ENCODE measurements at places on chromosomes 13 and 19.
A peak's percentile ranks its signal among the peaks of the same experiment; 100 is the strongest.

DNA sequence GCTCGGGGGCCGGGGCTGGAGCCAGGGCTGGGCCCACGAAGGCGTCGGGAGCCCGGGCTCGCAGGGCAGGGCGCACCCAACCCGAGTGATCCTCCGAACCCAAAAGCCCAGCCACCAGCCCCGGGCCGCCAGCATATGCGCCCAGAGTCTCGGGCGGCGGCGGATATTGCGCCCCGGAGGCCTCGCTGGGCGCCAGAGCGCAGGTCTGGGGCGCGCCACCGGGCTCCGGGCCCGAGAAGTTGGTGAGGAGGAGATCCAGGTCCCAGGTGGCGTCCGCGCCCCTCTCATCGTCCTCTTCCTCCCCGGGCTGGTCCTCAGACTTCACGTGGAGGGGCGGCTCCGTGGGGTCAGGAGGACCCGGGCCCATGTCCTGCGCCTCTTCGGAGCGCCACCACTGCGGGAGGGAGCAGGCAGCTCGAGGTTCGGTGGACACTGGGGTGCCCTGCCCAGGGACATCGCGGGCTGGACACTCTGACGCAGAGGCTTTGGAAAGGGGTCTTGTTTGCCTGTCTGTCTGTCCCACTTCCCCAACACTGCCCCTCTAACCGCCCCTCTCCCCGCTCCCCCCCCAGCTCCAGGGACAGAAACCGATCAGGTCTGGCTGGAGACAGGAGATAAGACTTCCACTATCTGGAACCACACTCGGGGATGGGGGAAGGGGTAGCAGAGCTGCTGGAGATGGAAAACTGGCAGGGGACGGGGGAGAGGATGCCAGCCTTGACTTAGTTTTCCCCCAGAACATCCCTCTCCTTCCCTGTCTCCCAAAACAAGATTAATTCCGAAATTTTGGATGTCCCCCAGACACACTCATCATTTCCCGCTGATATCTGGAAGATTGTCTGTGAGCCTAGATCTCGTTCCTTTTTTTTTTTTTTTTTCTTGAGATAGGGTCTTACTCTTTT is 1.0 kb downstream of the KLF1 start:
- no peak for DNase-seq

DNA sequence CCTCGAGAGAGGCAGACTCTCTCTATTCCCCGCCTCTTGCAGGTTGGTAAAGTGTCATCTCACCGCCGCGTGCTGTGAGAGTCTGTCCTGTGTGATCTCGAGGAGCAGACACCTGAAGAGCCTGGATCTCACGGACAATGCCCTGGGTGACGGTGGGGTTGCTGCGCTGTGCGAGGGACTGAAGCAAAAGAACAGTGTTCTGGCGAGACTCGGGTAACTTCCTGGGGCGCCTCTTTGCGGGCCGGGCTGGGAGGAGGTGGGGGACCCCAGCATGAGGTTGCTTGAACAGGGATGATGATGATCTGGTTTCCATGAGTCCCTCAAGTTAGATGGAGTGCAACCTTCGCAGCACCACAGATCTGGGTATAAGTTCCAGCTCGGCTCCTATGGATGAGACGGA is 67.0 kb downstream of the NLRP5 start:
- no peak for DNase-seq

DNA sequence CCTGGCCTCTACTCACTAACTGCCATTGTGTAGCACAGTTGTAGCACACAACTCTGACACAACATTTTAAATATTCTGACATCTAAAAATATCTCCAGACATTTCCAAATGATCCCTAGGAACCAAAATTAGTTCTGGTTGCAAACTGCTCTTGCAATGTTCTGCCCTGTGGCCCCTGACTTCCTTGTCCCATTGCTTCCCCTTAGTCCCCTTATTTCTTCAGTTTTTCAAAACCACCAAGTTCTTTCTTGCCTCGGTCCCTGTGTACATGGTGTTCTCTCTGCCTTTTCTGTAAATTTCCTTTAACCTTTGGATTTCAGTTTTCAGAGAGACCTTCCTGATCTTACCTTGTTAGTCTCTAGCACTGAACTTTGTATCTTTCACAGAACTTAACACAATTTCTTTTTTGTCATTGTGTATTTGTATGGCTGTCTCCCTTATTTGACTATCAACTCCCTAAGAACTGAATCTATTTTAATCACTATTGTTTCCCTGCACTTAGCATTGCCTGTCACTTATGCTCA is 87.6 kb upstream of the MLNR start:
- DNase-seq: no peak

GRCh38 chr13:18714889-18715288 is 466.7 kb downstream of the TUBA3C start:
- DNase-seq: no peak

GRCh38 chr13:24153347-24153746 is 7.2 kb upstream of the SPATA13 start:
- no peak for DNase-seq

GRCh38 chr19:10353793-10354391 is 14.5 kb upstream of the ICAM3 start:
- no peak for DNase-seq

DNA sequence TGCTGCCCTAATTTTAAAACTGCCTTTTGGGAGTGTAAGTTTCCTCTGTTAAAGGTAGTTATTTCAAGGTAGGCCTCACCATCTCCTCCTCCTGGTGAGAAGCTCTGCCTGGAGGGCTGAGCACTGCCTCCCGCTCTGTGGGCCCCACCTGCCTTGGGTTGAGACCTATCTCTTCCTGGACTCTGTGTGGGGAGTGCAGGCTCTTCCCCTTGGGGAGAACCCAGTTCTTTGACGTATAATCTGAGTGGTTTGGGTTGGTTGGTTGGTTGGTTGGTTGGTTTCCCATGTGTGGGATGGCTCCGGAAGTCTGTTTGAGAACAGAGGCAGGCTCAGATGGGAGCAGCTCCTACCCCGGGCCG is 39.1 kb downstream of the ACTN4 start:
- DNase-seq: no peak

DNA sequence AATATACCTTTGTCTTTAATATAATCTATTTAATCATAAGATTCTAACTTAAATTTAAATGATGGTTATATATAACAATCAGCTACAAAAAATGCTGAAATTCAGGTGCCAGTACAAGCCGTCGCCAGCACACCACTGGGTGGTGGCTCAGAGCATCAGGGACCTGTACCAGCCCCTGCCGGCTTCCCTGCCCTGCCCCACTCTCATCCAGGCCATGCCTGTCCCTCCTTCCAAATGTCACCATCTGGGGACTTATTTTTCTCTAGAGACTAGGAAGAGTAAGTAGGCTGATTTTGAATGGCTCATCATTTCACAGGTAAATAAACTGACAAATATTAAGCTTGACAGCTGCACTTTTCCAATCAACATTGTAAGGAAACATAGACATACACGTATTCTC is 1.6 kb downstream of the METTL21C start:
- DNase-seq: no peak

DNA sequence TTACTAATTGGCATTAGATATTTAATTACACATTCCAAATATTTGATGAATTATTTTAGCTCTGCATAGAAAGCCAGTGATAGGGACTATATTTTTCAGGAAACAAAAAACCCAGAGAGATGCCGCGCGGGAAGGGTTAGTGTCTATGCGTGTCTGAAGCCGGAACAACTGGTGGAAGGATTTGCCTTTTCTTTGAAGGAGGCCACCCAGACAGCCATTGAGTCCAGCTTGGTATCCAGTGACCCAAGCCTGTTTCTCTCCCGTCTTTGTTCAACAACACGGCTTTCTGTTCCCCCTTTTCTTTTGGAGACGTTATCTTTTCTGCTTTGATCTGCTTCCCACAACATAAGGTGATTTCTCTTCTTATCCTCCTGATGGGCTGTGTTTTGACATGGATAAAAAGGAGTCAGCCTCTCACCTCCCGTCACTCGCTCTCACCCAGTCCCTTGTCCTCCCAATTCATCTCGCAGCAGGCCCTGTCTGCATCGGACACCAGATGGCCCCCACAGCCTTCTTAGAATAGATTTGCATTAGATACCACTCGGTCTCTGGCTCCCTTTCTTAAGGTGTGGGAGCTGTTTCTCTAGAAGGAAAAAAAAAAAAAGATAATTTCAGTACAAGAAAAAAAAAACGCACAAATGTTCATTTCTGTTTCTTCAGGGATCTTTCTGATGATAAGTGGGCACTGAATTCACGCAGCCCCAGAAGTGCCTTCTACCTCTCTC is 361.8 kb downstream of the ZNF536 start:
- DNase-seq: no peak

GRCh38 chr19:1794424-1795172 is 17.5 kb downstream of the ATP8B3 start:
- no peak for DNase-seq

DNA sequence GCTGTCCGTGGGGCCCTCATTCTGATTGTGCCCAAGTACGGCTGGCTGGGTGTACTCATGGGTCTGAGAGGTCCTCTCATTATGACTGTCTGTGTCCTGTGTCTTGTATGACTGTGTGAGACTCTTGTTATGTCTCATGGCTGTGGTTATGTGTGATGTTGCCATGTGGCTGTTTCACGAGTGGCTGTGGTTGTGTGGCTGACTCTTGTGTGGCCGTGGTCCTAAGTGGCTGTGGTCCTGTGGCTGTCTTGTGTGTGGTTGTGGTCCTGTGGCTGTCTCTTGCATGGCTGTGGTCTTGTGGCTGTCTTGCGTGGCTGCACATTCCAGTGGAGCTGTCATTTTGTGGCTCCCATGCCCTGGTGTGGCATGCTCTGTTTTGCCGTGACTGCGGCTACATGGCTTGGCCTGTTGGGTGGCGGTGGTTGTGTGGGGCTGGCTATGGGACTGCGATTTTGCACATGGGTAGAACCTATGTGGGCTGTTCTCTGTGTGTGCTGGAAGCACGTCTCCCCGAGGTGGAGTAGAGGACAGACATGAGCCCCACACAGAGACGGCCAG is 2.5 kb downstream of the LYL1 start:
- DNase-seq: no peak

DNA sequence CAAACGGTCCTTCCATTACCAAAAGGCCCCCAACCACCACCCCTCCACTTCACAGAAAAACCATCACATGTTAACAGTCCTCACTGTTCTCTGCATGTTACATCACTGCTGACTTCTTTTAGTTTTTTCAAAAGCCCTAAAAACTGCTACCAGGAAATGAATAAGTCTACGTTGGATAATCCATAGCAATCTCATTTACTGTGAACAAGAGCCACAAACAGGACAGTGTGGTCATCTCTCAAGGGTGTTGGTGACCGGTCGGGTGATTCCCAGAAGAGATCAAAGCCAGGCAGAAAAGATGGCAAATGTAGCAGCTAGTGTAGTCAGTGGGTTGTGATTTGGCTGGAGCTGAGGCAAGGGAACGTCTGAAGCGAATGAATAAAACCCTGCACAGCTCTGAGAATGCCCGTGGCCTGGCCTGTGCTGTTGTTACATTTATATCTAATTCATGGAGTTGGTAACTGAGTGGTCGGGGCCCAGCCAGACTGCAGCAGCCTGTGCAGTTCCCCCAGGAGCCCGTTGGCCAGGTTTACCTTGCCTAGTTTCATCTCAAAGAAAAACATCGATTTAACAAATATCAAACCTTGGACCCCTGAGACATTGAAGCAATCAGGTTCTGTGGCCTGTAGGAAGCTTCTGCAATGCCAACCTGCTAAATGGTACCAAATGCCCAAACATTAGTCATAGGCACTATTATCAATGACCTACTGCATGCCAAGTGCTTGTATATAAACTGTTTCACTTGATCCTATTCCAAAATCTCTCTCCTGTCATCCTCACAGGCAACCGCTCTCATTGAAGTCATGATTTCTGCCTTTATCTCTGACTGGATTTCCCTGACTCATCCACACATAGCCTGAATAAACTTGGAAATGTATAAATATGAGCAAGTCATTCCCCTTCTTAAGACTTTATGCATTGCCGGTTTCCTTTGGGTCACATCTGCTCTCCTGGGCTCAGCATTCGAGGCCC is 153.8 kb upstream of the SERP2 start:
- DNase-seq: peak; percentile 85

DNA sequence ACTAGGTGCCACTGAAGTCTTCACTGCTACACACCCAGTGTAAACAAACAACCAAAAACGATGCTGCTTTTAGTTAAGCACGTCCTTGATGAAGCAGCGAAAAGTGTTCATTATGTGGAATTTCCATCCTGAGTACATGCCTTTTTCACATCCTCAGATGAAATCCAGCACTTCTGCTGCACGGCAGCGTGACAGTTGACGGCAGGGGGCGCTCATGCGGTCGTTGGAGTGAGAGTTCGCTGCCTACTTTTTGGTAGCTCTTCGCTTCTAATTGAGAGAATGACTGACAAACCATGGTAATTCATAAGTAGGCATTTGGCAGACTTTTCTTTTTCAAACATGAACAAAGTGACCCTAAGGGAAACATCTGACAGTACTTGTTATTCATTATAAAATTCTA is 1124.9 kb downstream of the EFNB2 start:
- peak; percentile 12 for DNase-seq

- DNase-seq: no peak
Observed at GRCh38 chr19:57319869-57320179, 448 bp upstream of the ZNF543 start.

GRCh38 chr13:23289917-23290357 is 109.2 kb downstream of the SGCG start:
- peak; percentile 70 for DNase-seq
